ENCODE measurements at places on chromosomes 12 and 14.

DNA sequence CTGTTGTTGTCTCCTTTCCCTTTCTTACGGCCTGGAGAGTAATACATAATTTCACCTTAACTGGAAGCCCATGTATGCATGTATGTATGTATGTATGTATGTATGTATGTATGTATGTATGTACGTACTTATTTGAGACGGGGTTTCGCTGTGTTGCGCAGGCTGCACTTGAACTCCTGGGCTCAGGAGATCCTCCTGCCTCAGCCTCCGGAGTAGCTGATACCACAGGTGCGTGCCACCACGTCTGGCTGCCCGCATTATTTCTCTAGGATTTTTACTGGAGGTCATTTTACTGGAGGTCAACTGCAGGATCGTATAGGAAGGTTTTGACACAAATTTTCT is 644 bp upstream of the OS9 start:
- H3K36me3 ChIP-seq: peaks cover 18% of the 10 kb centered on the region
- H3K27ac ChIP-seq: no peak overlapping the region
- peaks cover 27% of the 10 kb centered on the region for H3K27me3 ChIP-seq
- no peak overlapping the region for H3K4me3 ChIP-seq
- no peak for DNase-seq

DNA sequence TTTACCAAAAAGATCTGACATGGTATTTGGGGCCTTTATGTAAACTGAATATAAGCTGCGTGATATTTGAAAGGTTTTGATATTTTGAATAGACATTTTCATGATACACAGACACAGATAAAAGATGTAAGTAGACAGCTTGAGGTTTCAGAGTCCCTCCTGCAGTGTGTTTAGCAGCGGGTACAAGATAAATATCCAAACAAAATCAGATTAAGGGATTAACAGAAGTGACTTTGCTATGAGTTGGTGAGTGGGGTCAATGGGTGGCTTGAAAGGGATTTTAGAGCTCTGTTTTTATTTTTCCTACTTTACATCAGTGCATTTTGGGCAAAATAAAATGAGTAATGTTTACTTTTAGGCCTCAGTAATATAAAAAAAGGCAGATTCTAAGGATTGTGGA is 84.1 kb downstream of the IGF1 start:
- no peak overlapping the region for H3K4me3 ChIP-seq
- H3K27me3 ChIP-seq: peaks cover 6% of the 10 kb centered on the region
- no peak for DNase-seq
- no peaks in the 10 kb centered on the region for H3K4me1 ChIP-seq

DNA sequence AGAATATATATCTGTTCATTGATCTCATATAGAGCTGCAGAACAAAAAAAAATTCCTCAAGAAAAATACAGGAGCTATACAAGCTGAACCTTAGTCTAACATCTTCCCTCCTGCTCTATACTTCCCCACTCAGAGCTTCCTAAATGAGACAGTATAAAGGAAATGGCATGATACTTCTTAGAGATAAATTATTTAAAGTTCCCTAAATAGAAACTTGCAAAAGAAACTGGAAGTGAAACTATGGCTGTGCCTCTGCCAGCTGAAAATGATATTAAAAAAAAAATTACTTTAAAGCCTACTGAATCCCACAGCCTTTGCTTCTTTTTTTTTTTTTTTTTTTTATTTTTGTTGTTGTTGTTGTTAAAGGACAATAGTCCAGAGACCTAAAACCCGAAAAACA is 11.6 kb upstream of the NEK9 start:
- peaks cover 31% of the 10 kb centered on the region for H3K36me3 ChIP-seq
- H3K4me3 ChIP-seq: peak overlapping the region; percentile 10
- DNase-seq: no peak
- peak overlapping the region; percentile 18 for H3K27ac ChIP-seq
- peaks cover 25% of the 10 kb centered on the region for H3K4me1 ChIP-seq

DNA sequence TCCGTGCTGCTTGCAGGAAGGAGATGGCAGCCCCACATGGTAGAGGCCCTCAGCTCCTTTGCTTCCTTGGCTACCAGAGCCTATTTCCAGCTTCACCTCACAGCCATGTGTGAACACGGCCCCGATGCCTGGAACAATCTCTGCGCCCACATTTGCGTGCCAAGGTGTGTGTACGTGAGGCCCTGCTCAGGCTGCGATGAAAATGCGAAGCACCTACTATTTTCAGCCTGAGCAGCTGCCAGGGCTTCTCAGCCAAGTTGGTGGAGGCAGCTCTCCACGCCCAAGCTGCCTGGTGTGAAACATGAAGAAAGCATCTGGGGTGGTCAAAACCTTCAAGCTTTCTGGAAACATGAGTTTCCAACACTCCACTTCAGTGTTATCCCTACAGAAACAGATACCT is 177.8 kb upstream of the EGLN3 start:
- DNase-seq: no peak
- H3K27me3 ChIP-seq: peaks cover 18% of the 10 kb centered on the region
- peaks cover 5% of the 10 kb centered on the region for H3K4me1 ChIP-seq

DNA sequence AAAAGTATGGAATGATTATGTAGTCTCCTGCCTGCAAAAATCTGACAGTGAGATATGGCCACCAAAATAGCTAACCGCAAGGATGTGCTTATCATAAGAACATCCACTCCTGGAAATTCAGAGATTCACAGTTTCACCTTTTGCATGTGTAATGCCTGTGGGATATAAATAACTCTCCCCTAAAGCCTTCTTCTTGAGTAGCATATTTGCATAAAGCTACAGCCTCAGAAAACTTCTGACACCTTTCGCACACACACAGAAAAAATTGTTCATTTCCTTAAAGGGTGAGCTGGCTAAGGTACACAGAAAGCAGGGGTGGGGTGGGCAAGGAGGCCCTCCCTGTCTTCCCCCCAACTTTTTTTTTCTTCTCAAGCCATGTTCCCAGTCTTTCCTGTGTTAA is 3.1 kb upstream of the IGF1 start:
- no peak for DNase-seq
- no peaks in the 10 kb centered on the region for H3K36me3 ChIP-seq
- peaks cover 10% of the 10 kb centered on the region for H3K4me1 ChIP-seq
- peak overlapping the region; percentile 17 for H3K27ac ChIP-seq
- H3K4me3 ChIP-seq: peak overlapping the region; percentile 72

- H3K27ac ChIP-seq: no peak overlapping the region
- no peaks in the 10 kb centered on the region for H3K36me3 ChIP-seq
- no peak overlapping the region for H3K4me3 ChIP-seq
- H3K27me3 ChIP-seq: no peaks in the 10 kb centered on the region
Observed at GRCh38 chr12:89156340-89156739, 196.0 kb downstream of the DUSP6 start.

GRCh38 chr14:88063811-88064210 is 58.9 kb downstream of the GPR65 start:
- DNase-seq: no peak
- no peak overlapping the region for H3K4me3 ChIP-seq
- no peaks in the 10 kb centered on the region for H3K36me3 ChIP-seq
- H3K4me1 ChIP-seq: no peaks in the 10 kb centered on the region

DNA sequence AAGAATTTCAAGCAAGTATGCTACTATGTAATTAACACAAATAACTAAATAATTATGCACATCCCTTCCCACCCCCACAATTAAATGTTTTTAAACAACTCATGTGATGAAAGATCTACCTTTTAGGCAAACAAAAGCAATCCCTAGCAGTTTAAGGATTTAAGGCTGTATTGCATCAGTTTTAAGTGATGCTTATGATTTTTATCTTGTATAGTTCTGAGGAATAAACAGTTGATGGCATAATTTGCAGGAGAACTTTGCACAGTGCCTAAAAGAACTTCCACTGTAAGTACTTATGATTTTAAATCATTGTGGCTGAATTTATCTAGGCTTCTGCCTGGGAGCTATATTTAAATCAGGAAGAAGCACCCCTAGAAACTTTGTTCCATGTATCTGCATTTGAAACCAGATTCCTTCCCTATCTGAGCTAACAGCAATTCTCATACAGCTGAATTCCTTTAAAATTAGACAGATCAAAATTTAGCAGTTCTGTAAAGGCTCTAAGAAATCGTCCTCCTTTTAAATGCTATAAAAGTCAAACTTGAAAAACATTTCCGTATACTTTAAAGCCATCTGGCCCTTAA is 388.6 kb downstream of the BCAT1 start:
- peaks cover 17% of the 10 kb centered on the region for H3K4me1 ChIP-seq
- no peaks in the 10 kb centered on the region for H3K36me3 ChIP-seq
- H3K4me3 ChIP-seq: peak overlapping the region; percentile 88
- H3K27me3 ChIP-seq: peaks cover 76% of the 10 kb centered on the region

- H3K36me3 ChIP-seq: peaks cover 99% of the 10 kb centered on the region
- peak overlapping the region; percentile 81 for H3K4me3 ChIP-seq
- H3K4me1 ChIP-seq: peaks cover 82% of the 10 kb centered on the region
- DNase-seq: no peak
Observed at GRCh38 chr14:22540811-22541360, 48.1 kb downstream of the DAD1 start.

GRCh38 chr12:13211859-13212664 is 15.5 kb downstream of the EMP1 start:
- peak overlapping the region; percentile 28 for H3K4me3 ChIP-seq
- DNase-seq: peak; percentile 68
- peak overlapping the region; percentile 61 for H3K27ac ChIP-seq
- H3K4me1 ChIP-seq: peaks cover 5% of the 10 kb centered on the region

DNA sequence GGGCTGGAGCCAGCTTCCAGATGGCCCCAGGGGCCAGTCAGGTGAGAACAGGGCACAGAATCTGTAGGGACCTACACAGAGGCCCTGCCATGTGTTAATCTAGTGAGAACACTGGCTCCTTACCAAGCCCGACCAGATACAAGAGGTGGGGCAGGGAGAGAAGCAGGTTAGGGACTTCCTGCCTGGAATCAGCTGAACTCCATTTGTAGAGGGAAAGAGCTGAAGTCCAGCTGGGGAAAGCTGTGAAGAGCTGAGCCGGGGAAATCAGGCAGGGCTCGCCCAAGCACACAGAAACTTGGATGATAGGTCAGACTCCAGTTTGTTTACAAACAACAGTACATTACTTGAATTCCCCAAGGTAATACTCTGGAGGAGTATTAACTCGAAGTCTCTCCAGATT is 46.7 kb downstream of the PTGER2 start:
- H3K27ac ChIP-seq: no peak overlapping the region
- no peaks in the 10 kb centered on the region for H3K36me3 ChIP-seq
- H3K27me3 ChIP-seq: no peaks in the 10 kb centered on the region

- no peak overlapping the region for H3K4me3 ChIP-seq
- H3K4me1 ChIP-seq: no peaks in the 10 kb centered on the region
- H3K36me3 ChIP-seq: peaks cover 11% of the 10 kb centered on the region
- H3K27me3 ChIP-seq: no peaks in the 10 kb centered on the region
- H3K27ac ChIP-seq: peak overlapping the region; percentile 59
- no peak for DNase-seq
Observed at GRCh38 chr12:50642761-50643160, 121.1 kb upstream of the ATF1 start.

DNA sequence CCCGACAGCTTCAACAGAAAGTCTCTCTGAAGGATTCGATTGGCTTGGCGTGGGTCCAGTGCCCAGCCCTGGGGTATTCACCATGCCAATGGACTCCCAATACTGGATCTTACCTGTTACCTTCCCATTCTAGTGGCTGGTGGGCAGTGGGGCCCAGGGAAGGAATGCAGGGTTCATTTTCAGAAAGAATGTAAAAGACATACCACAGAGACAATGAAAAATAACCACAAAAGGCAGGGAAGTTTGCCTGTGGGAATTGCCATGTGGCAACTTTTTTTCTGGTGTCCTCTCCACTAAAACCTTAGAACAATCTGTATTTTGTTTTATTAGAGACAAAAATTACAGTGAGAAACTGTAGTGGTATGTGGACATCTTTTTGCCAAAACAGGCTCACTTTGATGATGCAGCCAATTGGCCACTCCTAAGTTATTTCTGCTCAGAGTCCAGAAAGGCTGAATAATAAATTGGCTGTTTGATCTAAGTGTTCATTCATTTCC is 55.2 kb downstream of the PTGER2 start:
- H3K27ac ChIP-seq: no peak overlapping the region
- no peaks in the 10 kb centered on the region for H3K36me3 ChIP-seq
- DNase-seq: no peak
- no peaks in the 10 kb centered on the region for H3K27me3 ChIP-seq
- peaks cover 5% of the 10 kb centered on the region for H3K4me1 ChIP-seq

GRCh38 chr12:126761420-126761819 is 1505.5 kb upstream of the TMEM132C start:
- no peak overlapping the region for H3K27ac ChIP-seq
- H3K4me3 ChIP-seq: peak overlapping the region; percentile 61
- peaks cover 58% of the 10 kb centered on the region for H3K4me1 ChIP-seq
- DNase-seq: no peak
- H3K36me3 ChIP-seq: peaks cover 9% of the 10 kb centered on the region

GRCh38 chr12:122423258-122424165 is 1.0 kb upstream of the CLIP1 start:
- peaks cover 14% of the 10 kb centered on the region for H3K4me1 ChIP-seq
- H3K4me3 ChIP-seq: peak overlapping the region; percentile 85
- peak overlapping the region; percentile 88 for H3K27ac ChIP-seq
- peaks cover 4% of the 10 kb centered on the region for H3K36me3 ChIP-seq
- H3K27me3 ChIP-seq: no peaks in the 10 kb centered on the region
